ENCODE measurements at places on chromosomes 5 and 9. TPM values are rescaled to one million over a fixed set of nuclear protein-coding genes. Genes with fewer than 3 reads are reported as not detected.

Gene SYK
- total RNA-seq, result not detected

Gene DMXL1
- total RNA-seq, result 55.0 TPM

Gene PCDHB5
- total RNA-seq, result 1.3 TPM

Gene GRM6
- total RNA-seq, result not detected

Gene GRIN1
- total RNA-seq, result not detected

Gene MEIKIN
- not detected for total RNA-seq

Gene ZMAT2
- 43.1 TPM for total RNA-seq

- H3K27me3 ChIP-seq, result peaks cover 42% of the 10 kb centered on the region
- H3K4me3 ChIP-seq, result no peak overlapping the region
- no peaks in the 10 kb centered on the region for H3K4me1 ChIP-seq
- no peak for DNase-seq
- no peaks in the 10 kb centered on the region for H3K36me3 ChIP-seq
- H3K27ac ChIP-seq, result no peak overlapping the region
Observed at GRCh38 chr5:133840168-133840567, 128.3 kb downstream of the C5orf15 start.

- no peaks in the 10 kb centered on the region for H3K4me1 ChIP-seq
- H3K27me3 ChIP-seq, result no peaks in the 10 kb centered on the region
- H3K4me3 ChIP-seq, result no peak overlapping the region
- no peaks in the 10 kb centered on the region for H3K36me3 ChIP-seq
- H3K27ac ChIP-seq, result no peak overlapping the region
- DNase-seq, result peak; percentile 79
Observed at GRCh38 chr5:67971223-67971830, 244.2 kb upstream of the PIK3R1 start.

GRCh38 chr5:122172207-122172606, 42.9 kb downstream of the ZNF474 start:
- peak; percentile 62 for DNase-seq
- no peaks in the 10 kb centered on the region for H3K36me3 ChIP-seq
- H3K27ac ChIP-seq, result no peak overlapping the region

Measured in GM23248 (cell line).